ENCODE measurements at places on chromosomes 6 and 20. TPM values are rescaled to one million over a fixed set of nuclear protein-coding genes. Genes with fewer than 3 reads are reported as not detected.

NRSN1 gene
- polyA plus RNA-seq = 1.1 TPM

FAM83B gene
- polyA plus RNA-seq = 11.1 TPM

PACRG gene
- 20.2 TPM for polyA plus RNA-seq

LTB gene
- 0.91 TPM for polyA plus RNA-seq

PLG gene
- polyA plus RNA-seq = 8.7 TPM

PTPRA gene
- 103 TPM for polyA plus RNA-seq

KCNQ5 gene
- polyA plus RNA-seq = 0.23 TPM

AHI1 gene
- 123 TPM for polyA plus RNA-seq

SNAP25 gene
- polyA plus RNA-seq = 8.4 TPM

MOXD1 gene
- polyA plus RNA-seq = 197 TPM

SLPI gene
- polyA plus RNA-seq = 0.40 TPM

TSBP1 gene
- 0.27 TPM for polyA plus RNA-seq

NAPB gene
- polyA plus RNA-seq = 28.2 TPM

MOG gene
- polyA plus RNA-seq = not detected

GJA10 gene
- not detected for polyA plus RNA-seq

GJA1 gene
- 73.1 TPM for polyA plus RNA-seq

SCUBE3 gene
- polyA plus RNA-seq = 63.6 TPM

TUBB2B gene
- polyA plus RNA-seq = 104 TPM

PDYN gene
- 0.52 TPM for polyA plus RNA-seq

TPBG gene
- polyA plus RNA-seq = 29.1 TPM

OVOL2 gene
- 0.60 TPM for polyA plus RNA-seq

TFAP2C gene
- 1.1 TPM for polyA plus RNA-seq

DNAAF9 gene
- polyA plus RNA-seq = 35.6 TPM

Measured in left kidney (tissue), 8 donors.